Right hindlimb (tissue), 1 donor: ENCODE measurements at places on chromosomes 12 and 14.

DNA sequence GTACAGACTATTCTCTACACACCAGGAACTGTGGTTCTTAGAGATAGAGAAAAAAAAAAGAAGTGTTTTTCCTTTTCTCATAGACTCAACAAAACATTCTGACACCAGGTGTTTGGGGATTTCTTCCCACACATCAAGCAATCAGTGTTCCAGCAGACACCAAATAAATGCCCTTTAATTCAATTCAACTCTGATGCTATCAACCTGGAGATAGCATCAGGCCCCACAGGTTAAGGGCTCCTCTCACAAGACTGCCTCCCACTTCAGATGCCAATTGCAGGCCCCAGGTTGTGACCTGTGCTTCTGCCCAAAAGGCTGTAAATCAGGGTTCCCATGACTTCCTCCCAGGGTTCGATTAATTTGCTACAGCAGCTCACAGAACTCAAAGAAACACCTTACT is 36.7 kb downstream of the RPS29 start:
- no peak for DNase-seq

DNA sequence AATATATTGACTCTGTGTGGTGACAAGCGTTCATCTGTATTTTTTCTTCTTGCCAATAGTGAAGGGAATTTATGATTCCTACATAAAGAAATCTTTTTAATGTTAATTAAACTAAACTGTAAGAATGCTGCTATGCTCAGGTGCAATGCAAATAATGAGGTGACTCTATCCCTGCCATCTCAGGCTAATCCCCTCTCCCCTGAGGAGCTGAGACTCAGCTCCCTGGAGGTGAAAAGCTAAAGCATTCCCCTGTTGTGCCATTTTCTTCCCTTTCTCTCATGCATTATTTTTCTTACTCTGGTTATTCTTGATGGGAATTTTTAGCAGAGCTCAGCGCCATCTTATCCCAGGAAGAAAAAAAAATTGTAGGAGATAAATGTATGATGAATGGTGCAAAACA is 113.9 kb upstream of the FGD4 start:
- DNase-seq, result no peak

GRCh38 chr14:20455355-20456300 is 602 bp downstream of the APEX1 start:
- no peak for DNase-seq

GRCh38 chr12:81597928-81598604 is 161.1 kb downstream of the PPFIA2 start:
- no peak for DNase-seq

- DNase-seq, result no peak
Observed at GRCh38 chr14:49962621-49963020, 69.7 kb downstream of the ARF6 start.

- DNase-seq, result no peak
Observed at GRCh38 chr12:104619305-104619704, 162.6 kb downstream of the CHST11 start.

- DNase-seq, result no peak
Observed at GRCh38 chr12:115798309-115798917, 479.1 kb downstream of the MED13L start.
